ENCODE measurements at places on chromosomes 16 and 17. TPM values are rescaled to one million over a fixed set of nuclear protein-coding genes. Genes with fewer than 3 reads are reported as not detected.
A peak's percentile ranks its signal among the peaks of the same experiment; 100 is the strongest.

GRCh38 chr16:56137269-56137668, 54.0 kb upstream of the GNAO1 start:
- H3K36me3 ChIP-seq: no peaks in the 10 kb centered on the region
- no peak overlapping the region for H3K27ac ChIP-seq
- peaks cover 17% of the 10 kb centered on the region for H3K27me3 ChIP-seq

GRCh38 chr16:14011001-14011400, 60.1 kb upstream of the MRTFB start:
- no peak overlapping the region for H3K4me3 ChIP-seq
- no peaks in the 10 kb centered on the region for H3K27me3 ChIP-seq
- DNase-seq: no peak
- no peaks in the 10 kb centered on the region for H3K36me3 ChIP-seq
- no peak overlapping the region for H3K27ac ChIP-seq

GRCh38 chr17:82587234-82588086, 60.8 kb downstream of the WDR45B start:
- peaks cover 8% of the 10 kb centered on the region for H3K4me1 ChIP-seq
- no peaks in the 10 kb centered on the region for H3K27me3 ChIP-seq
- H3K4me3 ChIP-seq: no peak overlapping the region
- DNase-seq: no peak
- peak overlapping the region; percentile 24 for H3K27ac ChIP-seq
- peaks cover 20% of the 10 kb centered on the region for H3K36me3 ChIP-seq

DNA sequence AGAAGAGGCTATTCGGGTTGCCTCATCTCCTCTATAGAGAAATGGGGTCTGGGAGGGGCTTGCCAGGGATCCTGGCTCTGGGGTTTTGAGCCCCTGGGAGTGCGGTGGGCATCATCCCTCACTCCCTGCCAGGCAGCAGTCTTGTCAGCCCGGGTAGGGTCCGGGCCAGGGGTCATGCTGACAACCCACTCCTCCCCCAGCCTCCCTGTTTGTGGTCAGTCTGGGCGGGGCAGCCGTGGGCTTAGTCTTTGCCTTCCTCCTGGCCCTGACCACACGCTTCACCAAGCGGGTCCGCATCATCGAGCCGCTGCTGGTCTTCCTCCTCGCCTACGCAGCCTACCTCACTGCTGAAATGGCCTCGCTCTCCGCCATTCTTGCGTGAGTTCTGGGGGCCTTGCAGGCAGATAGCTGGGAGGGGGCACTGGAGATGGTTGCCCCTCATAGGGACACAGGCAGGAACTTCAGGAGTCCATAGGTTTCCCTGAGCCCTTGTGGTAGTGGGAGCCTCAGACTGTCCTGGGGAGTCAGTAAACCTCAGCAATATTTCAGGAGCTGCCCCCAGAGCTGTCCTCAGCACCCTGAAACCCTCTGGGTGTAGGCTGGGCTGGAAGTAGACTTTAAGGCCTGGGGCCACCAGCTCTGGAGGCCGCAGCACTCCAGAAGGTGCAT, 6.9 kb downstream of the SLC9A5 start:
- H3K27me3 ChIP-seq: no peaks in the 10 kb centered on the region
- DNase-seq: peak; percentile 78
- H3K36me3 ChIP-seq: peaks cover 7% of the 10 kb centered on the region
- no peak overlapping the region for H3K27ac ChIP-seq

The CETP gene
- total RNA-seq: not detected

The NKD1 gene
- total RNA-seq: 8.0 TPM

The PITPNM3 gene
- total RNA-seq: 5.7 TPM

All from chondrocyte (in vitro differentiated cells).